ENCODE measurements at places on chromosomes 3 and 15. TPM values are rescaled to one million over a fixed set of nuclear protein-coding genes. Genes with fewer than 3 reads are reported as not detected.

GRCh38 chr3:54372232-54372631 lies 249.9 kb downstream of the CACNA2D3 start:
- no peak for DNase-seq

MEIS2 gene
- 57.2 TPM for total RNA-seq

- DNase-seq = no peak
These were observed 272.6 kb downstream of the SUCLG2 start for GRCh38 chr3:67381667-67382272.

GRCh38 chr3:53813229-53813628 lies 33.0 kb downstream of the CHDH start:
- DNase-seq = no peak

Measured in thoracic aorta (tissue), 2 donors.